Cerebellum (tissue), 4 donors: ENCODE measurements at places on chromosomes 5 and 9. TPM values are rescaled to one million over a fixed set of nuclear protein-coding genes. Genes with fewer than 3 reads are reported as not detected.

The MEGF10 gene
- total RNA-seq, result 72.2 TPM

The RUSC2 gene
- 39.3 TPM for total RNA-seq

The FGF1 gene
- 6.8 TPM for total RNA-seq

The PCDHB15 gene
- total RNA-seq, result 25.0 TPM

The GADD45G gene
- total RNA-seq, result 6.9 TPM

The SPINK13 gene
- not detected for total RNA-seq
